ENCODE measurements at places on chromosomes 16 and 17.

DNA sequence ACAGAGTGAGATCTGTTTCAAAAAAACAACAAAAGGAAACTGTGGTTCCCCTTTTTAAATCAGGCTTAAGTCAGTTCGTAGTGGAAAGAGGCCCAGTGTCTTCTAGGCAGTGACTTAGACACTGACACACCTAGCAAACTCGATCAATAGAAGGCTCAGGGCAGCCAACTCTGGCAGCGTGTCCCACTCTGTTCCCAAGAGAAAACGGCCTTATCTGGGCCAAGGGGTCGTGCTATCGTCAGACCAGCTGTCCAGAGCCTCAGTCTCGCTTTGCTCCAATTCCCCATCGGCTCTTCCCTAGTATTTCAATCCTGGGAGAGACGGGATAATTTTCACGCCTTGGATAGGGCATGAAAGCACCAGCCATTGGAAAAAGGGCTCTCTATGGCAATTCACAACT, 72.9 kb downstream of the SLC5A11 start:
- no peak for DNase-seq

- DNase-seq = no peak
These were observed 2.4 kb downstream of the NXN start for GRCh38 chr17:977166-977565.

DNA sequence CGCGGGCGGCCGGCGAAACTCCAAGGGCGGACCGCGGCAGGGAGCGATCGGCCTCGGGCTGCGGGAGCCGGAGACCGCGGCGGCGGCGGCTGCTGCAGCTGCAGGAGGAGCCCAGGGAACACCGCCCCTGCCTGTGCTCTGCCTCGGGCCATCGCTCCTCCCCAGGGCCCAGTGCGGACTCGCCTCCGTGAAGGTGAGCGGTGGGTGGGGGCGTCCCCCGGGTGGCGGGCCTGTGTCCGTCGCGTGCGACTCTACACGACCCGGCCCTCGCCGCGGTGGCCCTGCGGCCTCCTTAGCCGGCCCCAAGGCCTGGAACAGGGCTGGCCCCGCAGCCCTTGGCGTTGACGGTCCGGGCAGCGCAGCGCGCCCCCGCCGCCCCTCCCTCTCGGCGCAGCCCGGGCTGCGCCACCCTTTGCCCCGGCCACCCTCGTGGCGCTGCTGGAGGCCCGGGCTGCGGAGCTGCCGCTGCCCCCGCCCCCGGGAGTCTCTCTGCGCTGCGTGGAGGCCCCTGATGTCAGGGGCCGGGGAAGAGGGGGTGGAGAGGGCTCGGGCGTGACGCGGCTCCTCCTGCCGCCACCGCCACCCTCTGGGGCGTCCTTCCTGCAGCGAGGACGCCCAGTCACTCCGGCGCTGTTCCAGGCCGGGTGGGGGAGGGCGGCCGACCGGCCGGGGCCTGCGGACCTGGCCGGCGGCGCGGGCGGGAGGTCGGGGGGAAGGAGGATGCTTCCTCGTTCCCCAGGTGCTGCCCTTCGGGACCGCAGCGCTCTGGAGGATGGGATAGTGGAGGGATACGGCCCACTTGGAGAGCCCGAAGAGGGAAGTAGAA, 485 bp downstream of the DYNLL2 start:
- DNase-seq = peak; percentile 73

DNA sequence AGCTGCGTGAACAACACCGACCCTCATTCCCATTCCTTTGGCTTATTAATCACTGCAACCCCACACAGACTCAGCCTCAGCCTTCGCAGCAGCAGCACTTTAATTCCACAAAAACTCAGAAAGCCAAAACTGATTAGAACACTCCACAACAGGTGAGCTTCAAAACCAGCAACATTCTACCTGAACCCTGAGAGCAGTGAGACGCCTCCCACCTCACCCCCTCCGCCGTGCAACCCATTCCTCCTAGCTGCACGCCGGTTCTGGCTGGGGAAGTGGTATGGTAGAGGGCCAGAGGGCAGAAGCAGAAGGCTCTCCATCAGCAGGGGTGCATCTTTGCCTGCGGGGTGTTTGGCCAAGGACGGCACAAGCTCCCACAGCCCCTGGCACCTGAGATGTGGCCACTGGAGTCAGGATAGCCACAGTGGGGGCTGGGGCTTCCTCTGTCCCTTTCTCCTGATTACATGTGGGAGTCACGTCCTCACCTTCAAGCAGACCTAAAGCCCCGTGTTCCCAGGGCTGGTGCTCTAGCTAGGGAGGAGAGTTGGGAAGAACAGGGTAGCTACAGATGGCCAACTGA, 1.6 kb downstream of the BORCS6 start:
- DNase-seq = no peak

- no peak for DNase-seq
These were observed 3.7 kb downstream of the BAHCC1 start for GRCh38 chr17:81398832-81399411.

- no peak for DNase-seq
These were observed 311.4 kb upstream of the GOT2 start for GRCh38 chr16:59045501-59045900.

DNA sequence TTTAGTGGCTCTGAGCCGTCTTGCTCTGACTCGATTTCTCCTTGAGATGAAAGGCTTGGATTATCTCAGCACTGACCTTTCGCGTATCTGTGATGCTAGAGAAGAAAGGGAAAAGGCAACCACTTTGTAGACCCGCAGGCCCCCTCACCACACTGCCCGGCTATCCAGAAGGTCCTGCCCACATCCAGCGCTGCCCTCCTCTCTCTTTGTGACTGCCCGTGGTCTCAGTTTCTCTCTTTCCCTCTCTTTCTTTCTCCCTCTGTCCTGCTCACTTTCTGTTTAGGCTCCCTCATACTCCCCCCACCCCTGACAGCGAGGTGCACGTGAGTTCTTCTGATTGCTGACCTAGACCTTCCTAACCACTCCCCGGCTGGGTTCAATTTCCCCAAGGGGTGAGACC, 12.8 kb upstream of the TBX21 start:
- no peak for DNase-seq

- DNase-seq = no peak
These were observed 115.3 kb downstream of the CEP112 start for GRCh38 chr17:66076546-66077190.

- peak; percentile 83 for DNase-seq
These were observed 40.8 kb upstream of the BPTF start for GRCh38 chr17:67784364-67785121.

GRCh38 chr17:83193336-83194185, 114.2 kb downstream of the METRNL start:
- no peak for DNase-seq

- DNase-seq = no peak
These were observed 129.8 kb downstream of the ZNF423 start for GRCh38 chr16:49726155-49726554.

- DNase-seq = no peak
These were observed 2.4 kb downstream of the AOC2 start for GRCh38 chr17:42846594-42847280.

DNA sequence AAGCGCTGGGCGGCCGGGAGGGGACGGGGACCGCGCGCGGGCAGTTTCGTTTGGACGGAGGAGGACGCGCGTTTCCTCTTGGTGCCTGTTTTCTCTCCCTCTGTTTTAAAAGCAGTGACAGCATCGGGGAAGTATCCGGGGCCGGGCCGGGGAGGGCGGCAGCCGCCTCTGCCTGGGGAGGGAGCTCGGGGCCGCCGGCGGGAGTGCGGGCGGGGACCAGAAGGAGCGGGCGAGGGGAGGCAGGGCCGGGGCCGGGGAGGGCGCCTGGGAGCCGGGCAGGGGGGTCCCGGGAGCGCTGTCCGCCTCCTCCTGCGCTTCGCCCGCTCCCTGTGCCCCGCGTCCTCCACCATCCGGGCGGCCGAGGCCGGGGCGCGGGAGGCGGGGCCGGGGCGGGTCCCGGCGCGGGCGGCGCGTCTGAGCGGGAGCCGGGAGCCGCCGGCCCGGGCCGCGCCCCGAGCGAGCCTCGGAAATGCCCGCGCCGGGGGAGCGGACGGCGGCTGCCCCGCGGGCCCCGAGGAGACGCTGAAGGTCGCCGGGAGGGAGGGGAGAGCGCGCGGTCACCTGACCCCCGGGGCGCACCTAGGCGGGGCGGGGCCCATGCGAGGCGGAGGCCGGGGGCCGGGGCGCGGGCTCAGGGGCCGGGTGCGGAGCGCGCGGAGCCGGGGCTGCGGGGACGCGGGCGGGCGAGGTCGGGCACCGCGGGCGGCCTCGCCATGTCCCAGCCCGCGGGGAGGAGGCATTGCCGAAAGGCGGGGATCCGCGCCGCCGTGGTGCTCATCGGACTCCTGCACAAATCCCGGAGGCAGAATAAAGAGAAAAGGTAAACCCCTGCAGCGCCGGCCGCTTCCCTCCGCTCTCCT, 57.3 kb downstream of the RAP1GAP2 start:
- no peak for DNase-seq

DNA sequence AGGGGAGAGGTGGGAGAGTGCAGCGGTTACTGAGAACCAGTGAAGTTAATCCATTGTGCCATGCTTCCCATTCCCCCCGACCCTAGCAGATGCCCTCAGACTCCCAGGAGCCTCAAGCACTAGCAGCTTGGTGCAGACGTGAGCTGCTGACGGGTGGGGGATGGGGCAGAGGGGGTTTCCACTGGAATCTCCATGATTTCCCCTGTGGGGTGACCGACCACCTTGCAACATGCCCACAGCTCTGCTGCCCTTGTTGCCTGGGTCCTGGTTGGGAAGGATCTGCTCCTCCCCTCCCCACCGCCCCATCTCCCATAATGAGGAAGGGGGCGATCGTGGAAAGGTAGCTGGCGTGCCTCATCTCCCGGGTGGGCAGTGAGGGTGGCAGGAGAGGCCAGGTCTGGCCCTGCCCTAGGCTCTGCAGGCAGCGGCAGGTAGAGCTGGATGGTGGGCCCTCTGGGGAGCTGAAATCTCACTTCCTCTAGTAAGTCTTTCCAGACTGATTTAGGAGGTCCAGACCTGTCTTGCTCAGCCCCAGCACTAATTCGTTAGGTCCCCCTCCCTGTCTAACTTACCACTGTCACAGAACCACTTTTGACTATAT, 9.6 kb downstream of the FLOT2 start:
- no peak for DNase-seq

GRCh38 chr17:14325618-14326167, 24.8 kb downstream of the HS3ST3B1 start:
- DNase-seq = no peak

DNA sequence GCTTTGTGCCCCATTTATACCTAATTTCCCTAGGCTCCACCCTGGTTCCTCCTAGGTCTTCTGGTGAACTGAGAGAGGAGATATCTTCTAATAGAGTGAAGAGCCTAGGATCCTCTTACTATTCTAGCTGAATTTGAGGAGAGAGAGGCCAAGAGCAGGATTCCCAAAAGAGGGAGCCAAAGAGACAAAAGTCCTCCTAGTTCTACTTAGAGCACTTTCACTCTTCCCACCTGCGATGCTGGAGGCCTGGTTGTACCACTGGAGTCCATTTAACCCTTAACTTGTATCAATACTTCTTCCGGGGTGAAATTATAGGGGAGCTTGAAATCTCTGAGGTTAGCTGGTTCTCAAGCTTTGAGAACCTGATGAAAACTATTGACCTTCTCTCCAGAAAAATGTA, 3.4 kb upstream of the SSH2 start:
- no peak for DNase-seq

- DNase-seq = no peak
These were observed 11.7 kb downstream of the RHBDL3 start for GRCh38 chr17:32277284-32277683.

DNA sequence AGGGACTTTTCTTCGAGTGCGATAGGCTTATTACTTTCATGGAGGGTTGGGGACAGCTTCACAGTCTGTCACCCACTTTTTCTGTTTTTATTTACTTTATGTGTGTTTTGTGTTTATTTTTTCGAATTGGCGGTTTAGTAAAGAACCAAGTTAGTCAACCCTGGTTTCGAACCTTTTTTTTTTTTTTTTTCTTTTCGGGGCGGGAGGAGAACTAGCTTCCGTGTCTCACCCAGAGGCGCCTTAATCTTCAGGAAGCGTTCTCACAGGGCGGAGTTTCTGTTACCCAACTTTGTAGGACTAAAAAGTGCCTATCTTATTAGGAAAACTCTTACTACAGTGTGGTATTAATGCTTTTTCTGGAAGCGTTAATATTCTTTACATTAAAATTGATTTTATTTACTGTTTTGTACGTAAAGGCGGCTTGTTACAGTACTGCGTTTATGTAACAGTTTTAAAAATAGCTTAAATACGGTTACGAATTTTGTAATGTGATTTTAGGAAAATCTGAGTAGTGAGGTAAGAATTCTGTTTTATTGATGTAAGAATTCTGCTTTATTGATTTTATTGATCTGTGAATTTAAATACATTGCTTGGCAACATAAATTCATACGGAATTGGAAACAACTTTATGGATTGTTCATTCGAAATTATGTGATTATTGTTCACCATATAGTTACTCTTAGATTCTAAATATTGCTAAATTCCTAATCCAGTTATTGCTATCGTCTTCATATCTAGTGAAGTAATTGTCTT, 885 bp downstream of the ZNF207 start:
- DNase-seq = no peak

- peak; percentile 59 for DNase-seq
These were observed 134.8 kb downstream of the HS3ST2 start for GRCh38 chr16:22948603-22949368.

- no peak for DNase-seq
These were observed 37.9 kb downstream of the ELAC2 start for GRCh38 chr17:12979826-12980500.

DNA sequence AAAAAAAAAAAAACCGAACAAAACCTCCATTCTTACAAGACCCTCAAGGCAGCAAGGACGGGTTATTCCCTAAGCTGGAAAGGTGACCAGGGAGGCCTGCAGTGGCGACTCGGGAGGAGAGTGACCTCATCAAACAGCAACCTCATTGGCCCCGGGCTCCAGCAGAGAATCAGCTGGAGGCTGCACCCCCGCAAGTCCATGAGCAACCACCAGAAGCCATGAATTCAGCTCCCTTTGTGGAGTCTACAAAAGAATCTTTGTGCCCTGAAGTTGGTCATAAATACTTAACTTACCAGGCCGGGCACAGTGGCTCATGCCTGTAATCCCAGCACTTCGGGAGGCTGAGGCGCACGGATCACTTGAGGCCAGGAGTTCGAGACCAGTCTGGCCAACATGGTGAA, 80.9 kb upstream of the CREBBP start:
- no peak for DNase-seq

DNA sequence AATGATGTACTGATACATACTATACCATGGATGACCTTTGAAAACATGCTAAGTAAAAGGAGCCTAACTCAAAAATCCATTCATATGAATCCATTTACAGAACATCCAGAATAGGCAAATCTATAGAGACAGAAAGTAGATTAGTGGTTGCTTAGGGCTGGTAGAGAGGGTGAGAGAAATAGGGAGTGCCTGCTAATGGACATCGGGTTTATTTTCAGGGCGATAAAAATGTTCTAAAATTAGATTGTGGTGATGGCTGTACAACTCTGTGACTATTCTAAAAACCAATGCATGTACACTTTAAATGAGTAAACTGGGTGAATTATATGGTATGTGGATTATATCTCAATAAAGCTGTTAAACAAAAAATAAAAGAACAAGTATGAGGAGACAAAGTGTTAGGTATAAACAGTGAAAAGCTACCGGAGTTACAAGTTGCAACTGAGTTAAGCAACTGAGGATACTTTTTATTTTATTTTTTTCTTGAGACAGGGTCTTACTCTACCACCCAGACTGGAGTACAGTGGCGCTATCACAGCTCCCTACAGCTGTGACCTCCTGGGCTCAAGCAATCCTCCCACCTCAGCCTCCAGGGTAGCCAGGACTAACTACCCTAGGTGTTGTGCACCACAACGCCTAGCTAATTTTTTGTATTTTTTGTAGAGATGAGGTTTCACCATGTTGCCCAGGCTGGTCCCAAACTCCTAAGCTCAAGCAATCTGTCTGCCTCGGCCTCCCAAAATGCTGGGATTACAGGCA, 75.5 kb upstream of the CORO6 start:
- DNase-seq = no peak

All from liver (tissue), 10 donors.